HT1080 (cell line): ENCODE measurements at places on chromosomes 12 and 14. TPM values are rescaled to one million over a fixed set of nuclear protein-coding genes. Genes with fewer than 3 reads are reported as not detected.

DNA sequence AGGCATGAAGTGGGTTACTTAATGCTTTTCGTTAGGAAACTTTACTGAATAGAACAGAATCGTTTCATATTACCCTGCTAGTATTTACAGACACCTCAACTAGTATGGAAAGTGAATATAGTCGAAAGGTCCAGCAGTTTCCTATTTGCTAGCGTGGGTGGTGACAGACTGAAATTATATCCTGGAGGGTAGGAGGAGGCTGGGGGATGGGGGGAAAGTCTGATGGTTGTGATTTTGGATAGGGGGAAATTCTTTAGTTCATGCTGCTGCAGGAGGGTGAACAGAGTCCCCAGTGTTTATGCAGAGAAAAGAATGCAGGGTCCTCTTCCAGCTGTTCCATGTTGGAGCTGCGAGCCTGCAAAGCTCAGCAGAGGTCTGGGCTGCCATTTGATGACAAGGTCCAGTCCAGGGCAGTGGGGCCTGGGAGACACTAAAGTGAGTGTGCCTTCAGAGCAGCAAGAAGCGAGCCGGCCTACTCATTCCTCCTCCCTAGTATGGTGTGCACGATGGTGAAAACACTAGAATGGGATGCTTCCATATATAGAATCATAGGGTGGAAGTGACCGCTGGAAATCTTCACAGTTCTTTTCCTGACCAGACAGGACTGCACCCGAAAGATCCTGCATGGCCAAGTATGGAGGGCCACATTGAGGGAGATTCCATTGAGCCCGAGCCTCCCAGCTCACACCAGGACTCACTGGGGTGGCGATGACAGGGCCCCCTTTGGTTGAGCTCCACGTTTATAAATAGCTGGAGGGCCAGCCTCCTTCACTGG lies 2.1 kb downstream of the SAMD4A start:
- DNase-seq: peak; percentile 43

KCNA5 gene
- not detected in 2 replicates for total RNA-seq

DNA sequence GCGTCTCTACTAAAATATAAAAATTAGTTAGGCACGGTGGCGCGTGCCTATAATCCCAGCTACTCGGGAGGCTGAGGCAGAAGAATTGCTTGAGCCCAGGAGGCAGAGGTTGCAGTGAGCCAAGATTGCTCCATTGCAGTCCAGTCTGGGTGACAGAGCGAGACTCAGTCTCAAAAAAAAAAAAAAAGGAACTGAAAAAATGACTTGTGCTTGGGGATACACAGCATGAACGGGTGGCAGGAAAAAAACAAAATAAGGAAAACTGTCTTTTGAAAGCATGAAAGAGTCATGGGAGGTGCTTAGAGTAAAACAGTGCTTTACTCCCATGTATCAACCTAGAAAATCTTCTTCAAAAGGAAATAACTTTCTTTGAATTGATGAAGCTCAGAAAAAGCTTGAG lies 80.8 kb downstream of the TMTC1 start:
- DNase-seq: no peak

GRCh38 chr14:85622986-85623685 lies 93.2 kb downstream of the FLRT2 start:
- no peak for DNase-seq

COCH gene
- 3.7 and 5.2 TPM in 2 replicates for total RNA-seq

CNOT2 gene
- total RNA-seq: 85.2 and 109 TPM in 2 replicates

TPPP2 gene
- not detected in 2 replicates for total RNA-seq

- DNase-seq: no peak
Observed at GRCh38 chr12:94783862-94784261, 133.5 kb upstream of the TMCC3 start.

POTEG gene
- total RNA-seq: 2.0 and 2.2 TPM in 2 replicates

DNA sequence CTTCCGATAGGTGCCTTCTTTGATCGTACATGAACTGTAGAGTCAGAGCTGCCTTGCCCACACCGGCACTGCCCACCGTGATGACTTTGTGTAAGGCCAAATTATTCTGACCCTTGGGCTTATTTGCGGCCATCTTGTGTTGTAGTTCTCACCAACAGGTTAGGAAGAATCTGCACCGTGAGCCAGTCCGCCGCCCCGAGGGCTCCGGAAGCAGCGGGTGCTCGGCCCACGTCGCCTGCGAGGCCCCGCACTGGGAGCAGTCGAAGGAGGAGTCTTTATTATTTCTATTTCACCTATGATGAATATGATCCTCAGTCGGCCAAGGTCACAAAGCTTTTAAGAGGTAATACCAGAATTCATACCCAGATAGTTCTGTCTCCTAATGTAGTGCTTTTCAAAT lies 70.6 kb upstream of the SYT1 start:
- DNase-seq: no peak

DNA sequence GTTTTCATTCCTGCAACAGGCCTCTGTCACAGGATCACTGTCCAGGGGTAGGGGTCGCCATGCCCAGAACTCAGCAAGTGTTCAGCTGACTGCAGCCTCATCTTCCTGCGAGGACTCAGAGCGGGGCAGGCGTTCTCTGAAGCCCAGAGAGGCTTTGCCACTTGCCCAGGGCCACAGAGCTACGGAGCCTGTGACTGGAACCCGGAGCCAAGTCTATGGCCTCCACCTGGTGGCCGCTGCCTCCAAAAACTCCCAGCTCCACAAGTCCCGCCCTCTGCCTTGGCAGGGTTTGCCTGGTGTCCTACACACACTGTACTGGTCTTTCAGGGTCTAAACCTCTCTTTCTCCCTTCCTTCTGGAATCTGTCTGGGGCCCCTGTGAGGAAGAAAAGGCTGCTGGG lies 8.7 kb upstream of the PPP1R13B start:
- DNase-seq: no peak
